HAP-1 (cell line): ENCODE measurements at places on chromosomes 1 and 21.

GRCh38 chr1:27360159-27361043, 6.4 kb downstream of the MAP3K6 start:
- no peak for DNase-seq

DNA sequence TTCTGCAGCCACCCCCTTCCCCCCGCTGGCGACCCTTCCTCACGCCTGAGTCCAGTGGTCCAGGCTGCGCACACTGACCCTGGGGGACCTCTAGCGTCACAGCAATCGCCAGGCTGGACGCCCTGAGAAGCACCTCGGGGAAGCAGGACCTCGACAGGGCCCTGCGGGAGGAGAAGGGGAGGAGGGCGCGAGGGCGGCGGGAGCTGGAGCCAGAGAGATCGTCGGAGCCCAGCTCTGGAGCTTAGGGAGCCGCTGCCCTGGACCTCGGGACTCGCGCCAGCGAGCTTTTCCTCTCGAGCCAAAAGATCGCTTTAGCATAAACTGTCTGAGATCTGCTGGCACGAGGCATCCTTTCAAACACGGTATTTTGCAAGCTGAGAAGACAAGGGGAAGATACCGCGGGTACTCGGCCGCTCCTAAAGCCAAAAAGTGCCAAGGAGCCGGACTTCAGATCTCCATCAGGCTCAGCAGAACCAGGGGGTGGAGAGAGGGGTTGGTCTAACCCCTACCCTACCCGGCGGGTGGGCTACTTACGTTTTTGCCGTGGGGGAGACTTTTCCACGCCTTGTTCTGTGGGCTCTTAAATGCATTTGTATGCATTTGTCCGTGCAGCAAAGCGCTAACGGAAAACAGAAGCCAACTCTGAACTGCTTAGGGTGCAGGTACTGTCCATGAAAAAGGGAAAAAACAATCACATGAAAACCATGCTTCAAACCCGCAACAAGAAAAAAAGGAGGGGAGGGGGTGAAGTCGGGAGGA, 586 bp downstream of the COL24A1 start:
- DNase-seq: no peak

GRCh38 chr1:169105434-169106094, 926 bp upstream of the ATP1B1 start:
- DNase-seq: peak; percentile 87

DNA sequence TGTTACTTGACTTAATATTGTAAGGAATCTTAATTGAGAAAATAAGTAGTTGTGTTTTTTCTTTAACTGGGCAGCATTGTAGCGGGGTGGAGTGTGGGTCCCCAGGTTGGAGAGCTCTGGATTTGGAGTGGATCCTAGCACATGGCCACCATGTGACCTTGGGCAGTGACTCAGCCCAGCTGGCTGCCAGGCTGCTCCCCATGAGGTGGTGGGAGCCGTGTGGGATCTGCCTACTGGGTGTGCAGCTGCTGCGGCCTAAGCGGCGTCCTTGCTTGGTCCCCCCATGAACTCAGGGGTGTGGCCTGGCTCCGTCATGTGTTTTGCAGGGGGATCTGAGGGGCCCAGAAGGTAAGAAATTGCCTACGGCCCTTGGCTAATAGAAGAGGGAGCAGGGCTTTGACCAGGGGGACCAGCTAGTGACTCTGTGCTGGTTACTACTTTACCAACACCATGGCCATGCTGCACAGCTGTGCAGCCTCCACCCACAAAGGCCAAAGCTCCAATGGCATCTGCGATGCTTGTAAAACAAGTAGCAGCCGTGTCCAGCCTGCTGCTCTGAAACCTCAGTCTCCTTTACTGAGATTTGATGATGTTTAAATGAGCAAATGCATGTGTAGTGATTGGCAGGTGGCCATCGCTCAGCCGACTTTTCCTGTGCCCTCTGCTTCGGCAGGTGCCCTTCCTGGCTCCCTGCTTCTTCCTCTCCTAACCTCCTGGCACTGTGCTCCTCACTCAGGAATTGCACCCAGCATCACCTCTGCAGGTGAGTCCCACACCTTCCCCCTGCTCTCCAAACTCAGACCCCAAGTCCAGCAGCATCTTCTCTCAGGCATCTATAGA, 68.3 kb downstream of the ADARB1 start:
- no peak for DNase-seq

GRCh38 chr1:25040122-25040685, 110.1 kb upstream of the RUNX3 start:
- no peak for DNase-seq

- DNase-seq: peak; percentile 43
These were observed 19.5 kb downstream of the XKR8 start for GRCh38 chr1:27979151-27979858.
